CD4-positive, alpha-beta T cell treated with Interleukin-15 for 4 hours (primary cell): ENCODE measurements at places on chromosomes 6 and 20.

DNA sequence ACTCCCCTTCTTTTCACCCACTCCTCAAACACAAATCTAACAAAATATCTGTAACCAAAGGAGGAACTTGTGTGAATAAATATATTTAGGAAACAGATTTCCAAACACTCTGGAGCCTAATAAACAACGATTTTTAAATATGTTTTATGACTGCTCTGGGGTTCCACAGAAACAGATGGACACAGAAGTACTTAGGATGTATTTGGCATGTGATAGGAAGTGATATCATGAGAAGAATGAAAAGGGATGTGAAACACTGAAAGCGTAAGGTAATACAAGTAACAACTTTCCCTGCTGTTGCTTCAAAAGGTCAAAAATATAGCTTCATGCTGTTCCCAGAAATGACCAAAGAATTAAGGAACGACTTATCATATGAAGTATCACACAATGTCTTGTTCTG lies 26.1 kb upstream of the ENPP1 start:
- DNase-seq, result no peak

- DNase-seq, result no peak
Observed at GRCh38 chr20:60581606-60582115, 623.4 kb downstream of the CDH26 start.

DNA sequence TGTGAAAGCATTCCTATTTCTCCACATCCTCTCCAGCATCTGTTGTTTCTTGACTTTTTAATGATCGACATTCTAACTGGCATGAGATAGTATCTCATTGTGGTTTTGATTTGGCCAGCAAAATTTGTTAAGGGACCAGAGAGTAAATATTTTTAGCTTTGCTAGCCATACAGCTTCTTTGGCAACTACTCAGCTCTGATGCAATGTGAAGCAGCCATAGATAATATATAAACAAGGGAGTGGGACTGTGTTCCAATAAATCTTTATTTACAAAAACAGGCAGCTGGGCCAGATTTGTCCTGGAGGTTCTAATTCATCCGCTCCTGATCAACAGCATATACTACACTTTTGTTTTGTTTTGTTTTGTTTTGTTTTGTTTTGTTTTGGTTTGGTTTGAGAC lies 202.9 kb downstream of the ZNF217 start:
- DNase-seq, result no peak

GRCh38 chr6:30767158-30767943 lies 23.0 kb upstream of the IER3 start:
- DNase-seq, result no peak

DNA sequence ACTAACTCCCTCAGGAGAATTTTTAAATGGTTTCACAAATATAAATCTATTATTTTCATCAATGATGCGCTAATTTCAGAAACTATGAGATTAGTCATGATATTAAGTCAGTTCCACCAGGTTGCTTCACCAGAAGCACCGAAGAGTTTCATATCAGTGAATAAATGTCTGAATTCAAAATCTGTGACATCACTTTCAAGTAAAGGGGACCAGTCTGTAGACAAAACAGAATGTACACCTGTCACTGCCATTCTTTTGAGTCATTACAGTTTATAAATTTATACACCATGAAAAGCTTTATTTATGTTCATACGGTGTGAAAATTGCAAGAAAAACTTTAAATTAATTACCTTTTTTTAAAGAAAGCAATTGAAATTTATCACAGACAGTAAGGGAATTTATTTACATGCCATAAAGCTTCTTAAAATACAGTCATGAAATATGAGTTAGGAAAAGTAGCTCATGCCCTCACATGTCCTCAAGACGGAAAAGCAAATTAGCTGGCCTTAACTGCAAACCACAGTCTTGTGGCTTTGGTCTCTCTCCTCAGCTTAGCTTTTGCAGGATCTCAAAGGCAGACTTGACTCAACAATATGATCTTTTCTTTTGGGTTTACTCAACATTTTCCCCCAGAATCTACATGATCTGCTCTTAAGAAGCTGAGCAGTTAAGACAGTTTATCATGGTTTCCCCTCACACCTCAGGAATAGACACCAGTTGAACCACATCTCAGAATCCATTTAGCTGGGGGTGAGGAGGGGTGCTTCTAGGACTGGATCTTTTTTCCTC lies 177.7 kb upstream of the MCHR2 start:
- no peak for DNase-seq

- no peak for DNase-seq
Observed at GRCh38 chr20:13046409-13046808, 37.6 kb downstream of the SPTLC3 start.

DNA sequence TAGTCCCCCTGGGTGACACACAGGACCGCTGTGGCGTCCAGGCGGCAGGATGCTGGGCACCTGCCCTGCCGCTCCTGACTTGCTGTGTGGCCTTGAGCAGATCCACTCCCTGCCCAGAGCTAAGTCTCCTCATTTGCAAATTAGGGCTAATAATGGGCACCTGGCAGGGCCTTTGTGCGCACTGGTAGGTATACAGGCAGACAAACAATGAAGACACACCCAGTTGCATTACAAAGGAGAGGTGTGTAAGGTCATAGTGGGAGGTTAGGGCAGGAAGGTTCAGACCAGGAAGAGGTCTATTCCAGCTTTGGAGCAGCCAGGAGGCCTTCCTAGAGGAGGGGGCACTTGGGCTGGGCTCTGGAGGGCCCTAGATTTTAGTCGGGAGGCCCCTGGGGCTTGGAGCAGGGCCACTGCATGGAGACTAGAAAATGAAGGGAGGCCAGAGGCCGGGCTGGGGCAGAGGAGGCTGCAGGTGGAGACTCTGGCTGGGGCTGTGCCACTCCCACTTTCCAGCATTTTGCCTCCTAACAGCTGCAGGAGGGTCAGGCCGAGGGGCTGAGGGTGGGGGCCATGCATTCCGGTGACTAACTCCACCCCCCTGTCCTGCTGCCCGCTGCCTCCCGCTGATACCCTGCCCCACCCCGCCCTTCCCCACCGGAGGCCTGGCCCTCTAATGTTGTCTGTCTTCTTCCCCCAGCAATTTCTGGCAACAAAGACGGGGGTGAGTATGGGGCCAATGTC lies 28.5 kb downstream of the MYH7B start:
- no peak for DNase-seq

DNA sequence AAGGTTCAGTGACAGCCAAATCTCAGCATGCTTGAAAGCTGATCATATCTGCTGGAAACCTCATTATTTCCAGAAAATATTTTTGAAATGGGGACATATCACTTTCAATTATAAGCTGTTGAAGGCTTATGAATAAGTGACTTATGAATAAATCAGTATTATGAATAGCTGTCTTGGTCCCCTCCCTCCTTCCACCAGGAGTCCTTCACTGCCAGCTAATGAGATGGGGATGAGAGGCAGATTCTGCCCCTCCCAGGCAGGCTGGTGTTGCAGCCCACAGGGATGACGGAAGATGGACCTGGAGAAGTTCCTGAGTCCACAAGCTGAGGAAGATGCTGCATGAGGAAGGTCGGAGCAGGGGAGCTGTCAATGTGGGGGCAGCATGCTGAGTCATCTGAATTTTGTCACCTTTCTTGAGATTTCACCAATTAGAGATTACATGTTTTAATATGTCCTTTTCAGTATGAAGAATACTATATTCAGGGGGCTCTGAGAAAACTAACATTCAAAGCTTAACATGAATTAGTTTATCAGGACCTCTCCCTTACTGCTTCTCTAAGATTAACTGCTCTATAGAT lies 112.2 kb downstream of the DTNBP1 start:
- no peak for DNase-seq

- no peak for DNase-seq
Observed at GRCh38 chr20:3080939-3081388, 3.6 kb downstream of the AVP start.

GRCh38 chr20:34111702-34112599 lies at the start of gene EIF2S2:
TSS of gene EIF2S2 (minus strand) at chr20:34112243. CDS start at chr20:34112110, 133 bp downstream.
- peak; percentile 97 for DNase-seq

DNA sequence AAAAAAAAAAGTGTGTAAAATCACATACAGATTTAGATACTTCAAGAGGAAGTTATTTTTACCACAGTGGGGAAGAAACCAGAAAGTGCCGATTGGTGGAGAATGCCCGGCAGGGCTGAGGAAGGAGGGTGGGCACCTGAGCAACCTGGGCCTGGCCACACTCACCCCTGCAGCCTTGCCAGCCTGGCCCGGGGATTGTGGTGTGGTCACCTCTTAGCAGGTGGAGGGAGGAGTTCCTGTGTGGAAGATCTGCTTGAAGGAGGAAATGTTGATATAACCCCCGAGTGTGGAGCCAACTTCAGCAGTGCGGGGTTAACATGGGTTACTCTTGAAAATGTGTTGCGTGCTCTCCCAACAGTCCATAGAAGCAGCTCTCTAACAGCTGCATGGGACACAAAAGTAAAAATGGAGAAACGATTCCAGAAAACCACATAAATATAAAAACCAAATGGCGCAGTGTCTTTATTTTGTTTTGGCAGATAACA lies 14.7 kb downstream of the UST start:
- DNase-seq, result peak; percentile 54

DNA sequence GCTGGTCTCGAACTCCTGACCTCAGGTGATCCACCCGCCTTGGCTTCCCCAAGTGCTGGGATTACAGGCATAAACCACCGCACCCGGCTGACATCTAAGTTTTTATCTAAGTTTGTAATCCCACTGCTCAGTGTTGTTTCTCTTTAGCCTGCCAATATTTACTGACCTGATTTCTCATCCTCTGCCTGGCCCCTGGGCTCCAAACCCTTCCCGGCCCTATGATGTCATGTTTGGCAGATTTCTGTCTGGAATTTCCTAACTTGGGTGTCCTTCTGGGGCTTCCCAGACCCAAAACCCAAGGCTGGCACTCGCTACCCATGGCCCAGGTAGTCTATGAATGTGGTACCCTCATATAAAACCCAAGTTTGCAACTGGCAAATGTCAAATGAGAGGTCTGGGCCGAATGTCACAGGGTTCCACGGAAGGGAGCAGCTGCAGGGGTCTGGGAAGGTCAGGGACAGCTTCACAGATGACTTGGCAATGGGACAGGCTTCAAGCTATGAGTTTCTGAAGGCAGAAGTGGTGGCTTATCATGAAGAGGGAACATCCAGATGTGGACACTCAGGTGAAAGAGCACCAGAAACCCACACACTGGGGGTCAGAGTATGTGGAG lies 54.9 kb downstream of the TMEM170B start:
- no peak for DNase-seq

- no peak for DNase-seq
Observed at GRCh38 chr20:35771367-35771688, 487 bp upstream of the PHF20 start.

- no peak for DNase-seq
Observed at GRCh38 chr6:81071121-81071520, 681.4 kb downstream of the TENT5A start.

- no peak for DNase-seq
Observed at GRCh38 chr6:5968817-5969734, 37.6 kb downstream of the NRN1 start.

- DNase-seq, result no peak
Observed at GRCh38 chr6:7528565-7528964, 12.9 kb upstream of the DSP start.

GRCh38 chr6:110652520-110652919 lies 162.7 kb downstream of the CDK19 start:
- DNase-seq, result no peak

DNA sequence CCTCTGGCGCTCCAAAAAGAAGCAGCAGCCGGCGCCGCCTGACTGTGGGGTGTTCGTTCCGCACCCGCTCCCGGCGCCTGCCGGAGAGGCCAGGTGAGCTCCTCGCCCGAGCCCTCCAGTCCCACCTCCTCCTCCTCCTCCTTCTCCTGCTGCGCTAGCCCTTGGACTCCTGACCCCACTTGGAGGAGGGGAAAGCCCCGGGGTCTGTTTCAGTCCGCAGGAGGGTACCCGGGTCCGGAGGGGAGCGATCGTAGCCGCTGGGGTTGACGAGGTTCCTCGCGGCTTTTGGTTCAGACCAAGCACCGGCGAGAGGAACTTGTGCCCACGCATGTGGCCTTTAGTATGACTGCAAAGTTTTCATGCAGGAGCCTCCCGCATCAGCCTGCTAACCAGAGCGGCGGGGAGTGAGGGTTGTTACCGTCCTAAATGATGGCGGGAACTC lies 493 bp downstream of the CRYBG1 start:
- DNase-seq, result no peak

- no peak for DNase-seq
Observed at GRCh38 chr6:160101277-160102205, 20.1 kb upstream of the SLC22A1 start.

DNA sequence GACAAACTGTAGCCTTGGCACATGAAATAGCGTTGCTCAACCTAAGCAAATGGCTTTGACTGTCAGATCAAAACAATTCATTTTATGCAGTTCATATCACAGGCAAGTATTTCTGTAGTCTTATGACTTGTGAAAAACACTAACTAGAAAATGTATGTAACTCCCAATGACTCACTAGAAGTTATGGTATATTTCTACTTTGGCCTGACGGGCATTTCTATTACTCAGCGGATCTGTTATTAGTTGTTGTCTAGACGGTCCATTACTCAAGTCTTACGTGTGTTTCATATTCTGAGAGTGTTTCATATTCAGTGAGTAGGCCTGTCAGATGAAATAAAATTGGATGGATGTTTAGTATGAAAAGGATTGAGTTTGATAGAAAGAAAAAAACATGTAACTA lies 880.9 kb downstream of the PRIM2 start:
- no peak for DNase-seq

DNA sequence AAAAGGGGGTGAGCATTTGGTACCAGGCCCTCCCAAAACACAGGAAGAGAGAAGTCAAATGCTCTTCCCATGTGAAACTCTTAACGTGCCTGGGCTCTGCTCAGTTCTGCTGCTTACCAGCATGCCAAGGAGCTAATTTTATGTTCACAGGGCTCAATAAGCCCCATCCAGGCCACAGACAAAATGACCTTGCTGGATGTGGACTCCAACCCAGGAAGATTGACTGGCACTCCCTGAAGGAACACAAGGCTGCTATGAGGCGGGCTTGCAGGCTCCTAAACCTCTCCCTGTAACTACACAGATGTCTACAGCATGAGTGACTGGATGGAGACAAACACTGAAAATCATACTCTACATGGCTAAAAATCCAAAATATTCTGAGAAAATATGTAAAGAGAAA lies 50.6 kb downstream of the CHD6 start:
- DNase-seq, result no peak

- DNase-seq, result peak; percentile 24
Observed at GRCh38 chr20:5077761-5078387, 41.9 kb downstream of the PCNA start.

- DNase-seq, result no peak
Observed at GRCh38 chr6:163384510-163384909, 30.0 kb upstream of the QKI start.

- DNase-seq, result no peak
Observed at GRCh38 chr6:51468704-51469103, 618.7 kb downstream of the PKHD1 start.

- no peak for DNase-seq
Observed at GRCh38 chr6:6858533-6858982, 249.2 kb upstream of the RREB1 start.

- DNase-seq, result no peak
Observed at GRCh38 chr6:5507131-5507681, 245.9 kb downstream of the FARS2 start.

GRCh38 chr6:43636308-43636659 lies 644 bp downstream of the MAD2L1BP start:
- DNase-seq, result no peak

GRCh38 chr6:154169193-154169847 lies 130.3 kb downstream of the OPRM1 start:
- DNase-seq, result no peak
